ENCODE measurements at places on chromosomes 12 and 14. TPM values are rescaled to one million over a fixed set of nuclear protein-coding genes. Genes with fewer than 3 reads are reported as not detected.
A peak's percentile ranks its signal among the peaks of the same experiment; 100 is the strongest.

- no peak for DNase-seq
Observed at GRCh38 chr14:66206554-66206953, 279.6 kb upstream of the CCDC196 start.

- peak; percentile 35 for DNase-seq
Observed at GRCh38 chr12:53120685-53121525, 17.6 kb downstream of the SOAT2 start.

- DNase-seq, result no peak
Observed at GRCh38 chr14:44782775-44783238, 178.9 kb downstream of the KLHL28 start.

DNA sequence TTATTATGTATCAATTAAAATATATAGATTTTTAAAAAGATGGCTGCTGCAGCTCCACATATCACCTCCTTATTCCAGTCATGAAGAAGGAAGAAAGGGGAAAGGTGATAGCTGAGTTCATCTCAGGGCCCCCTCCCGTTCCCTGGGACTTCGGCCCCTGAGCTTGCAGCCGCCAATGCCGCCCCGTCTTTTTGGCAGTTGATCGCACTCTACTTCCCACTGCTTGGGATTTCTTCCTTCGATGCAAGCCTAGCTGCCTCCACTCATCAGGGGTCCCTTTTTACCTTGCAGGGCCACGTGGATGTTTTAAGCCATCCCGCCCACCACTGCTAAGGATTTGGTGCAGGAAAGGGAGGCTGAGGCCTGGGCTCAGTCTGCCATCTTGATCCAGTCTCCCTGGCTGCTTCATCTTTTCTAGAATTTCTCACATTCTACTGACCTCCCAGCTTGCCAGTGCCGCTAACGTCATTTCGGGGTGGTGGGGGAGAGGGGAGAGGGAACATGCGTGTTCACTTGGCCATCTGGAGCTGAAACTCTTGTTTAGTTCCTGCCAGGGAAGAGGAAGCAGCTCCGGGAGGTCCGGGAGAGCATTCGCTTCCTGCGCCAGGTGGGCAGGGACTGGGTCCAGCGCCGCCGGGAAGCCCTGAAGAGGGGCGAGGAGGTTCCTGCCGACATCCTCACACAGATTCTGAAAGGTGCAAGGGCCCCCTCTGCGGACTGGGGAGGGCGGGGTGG is 31.3 kb downstream of the CYP46A1 start:
- DNase-seq, result no peak

Gene RPGRIP1
- 0.57 TPM for polyA plus RNA-seq

GRCh38 chr14:105283028-105283427 is 17.8 kb downstream of the BRF1 start:
- DNase-seq, result no peak

GRCh38 chr12:26643532-26644315 is 189.3 kb downstream of the ITPR2 start:
- DNase-seq, result no peak

Gene SLC6A15
- polyA plus RNA-seq, result not detected

GRCh38 chr12:133080026-133080367 is 726 bp upstream of the ZNF140 start:
- peak; percentile 77 for DNase-seq

DNA sequence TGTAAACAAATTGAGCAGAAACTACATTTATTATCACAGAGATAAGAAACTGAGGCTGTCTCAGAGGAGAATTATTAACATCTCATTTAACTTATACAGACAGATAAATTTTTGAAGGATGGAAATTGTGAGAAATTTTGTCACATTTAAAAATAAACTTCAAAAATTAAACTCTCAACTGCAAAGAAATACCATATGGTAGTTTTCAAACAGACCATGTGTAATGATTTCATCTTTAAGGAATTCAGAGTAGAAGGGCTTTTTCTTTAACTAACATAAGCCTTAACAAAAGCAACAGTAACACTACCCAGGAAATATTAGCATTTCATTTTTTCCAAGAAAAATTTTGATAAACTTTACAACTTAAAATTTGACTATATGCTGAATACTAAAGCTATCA is 26.6 kb downstream of the NUP37 start:
- DNase-seq, result no peak

Gene ANHX
- polyA plus RNA-seq, result not detected

Data from K562 (cell line).